ENCODE measurements at places on chromosomes 6 and 20.

GRCh38 chr20:63641146-63641791, 12.0 kb downstream of the STMN3 start:
- DNase-seq, result peak; percentile 58

GRCh38 chr20:63825331-63826118, 5.5 kb downstream of the ZBTB46 start:
- DNase-seq, result no peak

- DNase-seq, result no peak
Observed at GRCh38 chr6:44921798-44922197, 406.3 kb upstream of the RUNX2 start.

DNA sequence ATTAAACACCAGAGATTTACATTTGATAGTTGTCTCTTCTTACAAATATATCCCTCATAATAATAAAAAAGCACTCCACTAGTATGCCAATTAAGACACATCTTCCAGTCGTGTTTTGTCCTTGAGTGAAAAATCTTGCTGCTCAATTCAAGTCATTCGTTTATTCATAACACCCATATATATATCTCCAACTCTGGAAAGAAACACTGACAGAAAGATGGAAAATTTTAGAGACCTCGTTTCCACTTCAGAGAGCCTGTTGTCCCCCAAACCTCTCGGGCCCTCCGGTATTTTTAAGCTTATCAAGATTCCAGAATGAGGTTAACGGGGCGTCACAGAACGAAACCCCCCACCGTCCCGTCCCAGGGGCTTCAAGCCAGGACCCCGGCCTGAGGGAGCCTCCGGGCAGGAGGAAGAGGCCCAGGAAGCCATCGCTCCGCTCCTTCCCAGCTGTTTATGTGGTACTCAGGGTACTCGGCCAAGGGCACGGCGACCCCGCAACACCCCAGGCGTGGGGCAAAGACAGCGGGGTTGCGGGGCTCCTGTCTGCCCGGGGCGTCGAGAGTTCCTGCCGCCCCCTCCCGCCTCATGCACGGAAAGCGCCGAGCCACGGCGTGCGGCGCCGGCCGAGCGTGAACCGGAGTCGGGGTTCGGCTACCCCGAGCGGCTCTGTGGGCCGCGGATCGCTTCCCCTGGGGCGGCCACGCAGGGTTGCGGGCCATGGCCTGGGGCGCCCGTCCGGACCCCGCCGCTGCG, 623 bp upstream of the SNX9 start:
- DNase-seq, result no peak

DNA sequence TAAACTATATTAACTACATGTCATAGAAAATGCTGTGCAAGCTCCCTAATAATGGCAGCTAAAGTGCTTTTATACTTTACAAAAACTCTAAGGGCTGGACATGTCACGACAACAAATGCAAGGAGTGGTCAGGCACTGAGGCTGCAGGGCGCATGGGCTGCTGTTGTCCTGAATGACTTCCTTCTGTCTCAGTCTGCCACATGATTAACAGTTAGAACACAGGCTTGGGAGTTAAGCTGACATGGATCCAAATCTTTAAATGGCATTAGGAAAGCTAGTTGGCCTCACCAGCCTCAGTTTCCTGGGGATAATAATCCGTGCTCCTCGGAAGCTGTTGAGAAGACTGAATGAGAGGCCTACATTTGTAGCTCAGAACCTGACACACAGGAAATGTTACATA, 57.4 kb downstream of the PREP start:
- DNase-seq, result no peak

Measured in stimulated activated CD4-positive, alpha-beta T cell treated with anti-CD3 and anti-CD28 coated beads, Interleukin-4, amount 100 ng/mL, for 1 hour (primary cell).